ENCODE measurements at places on chromosomes 7 and 10.

DNA sequence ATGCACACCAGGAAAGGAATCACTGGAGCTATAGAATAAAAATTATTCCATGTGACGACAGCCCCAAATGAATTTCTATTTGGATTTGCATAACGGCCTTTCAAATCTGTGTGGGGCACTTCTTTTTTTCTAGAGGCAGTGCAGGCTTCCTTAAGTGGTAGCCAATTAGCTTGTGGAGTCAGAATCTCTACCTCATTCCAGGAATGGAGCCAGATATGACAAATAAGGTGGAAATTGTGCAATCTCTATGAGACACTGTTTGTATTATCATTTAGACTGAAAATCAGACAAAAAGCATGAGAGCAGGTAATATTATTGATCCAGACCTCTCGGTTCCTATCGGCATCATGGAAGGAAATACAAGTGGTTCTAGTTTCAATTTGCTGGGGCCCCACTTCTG, 78.7 kb downstream of the BEND7 start:
- no peak for DNase-seq

GRCh38 chr10:120583424-120584108, 126.5 kb downstream of the PLPP4 start:
- DNase-seq, result no peak

DNA sequence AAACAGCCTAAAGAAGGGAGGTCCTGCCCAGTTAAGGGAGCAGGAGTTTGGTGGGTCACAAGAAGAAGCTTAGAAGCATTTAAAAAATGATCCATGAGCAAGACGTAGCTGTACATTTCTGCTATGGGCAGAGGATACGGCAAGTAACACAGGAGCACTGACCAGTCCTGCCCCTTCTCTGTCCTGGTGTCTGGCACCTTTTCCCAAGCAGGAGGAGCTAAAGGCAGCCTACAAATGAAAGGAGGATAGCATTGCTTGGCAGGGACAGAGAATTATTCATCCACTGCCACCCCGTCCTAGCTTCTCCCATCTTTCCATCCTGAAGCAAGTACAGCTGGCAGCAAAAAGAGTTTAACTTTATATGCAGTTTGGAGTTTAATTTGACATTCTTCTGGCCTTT, 1077.6 kb downstream of the TYW1 start:
- DNase-seq, result no peak

GRCh38 chr10:31374146-31374696, 55.2 kb downstream of the ZEB1 start:
- DNase-seq, result no peak

- no peak for DNase-seq
These were observed 9.1 kb downstream of the UNCX start for GRCh38 chr7:1241603-1242255.

DNA sequence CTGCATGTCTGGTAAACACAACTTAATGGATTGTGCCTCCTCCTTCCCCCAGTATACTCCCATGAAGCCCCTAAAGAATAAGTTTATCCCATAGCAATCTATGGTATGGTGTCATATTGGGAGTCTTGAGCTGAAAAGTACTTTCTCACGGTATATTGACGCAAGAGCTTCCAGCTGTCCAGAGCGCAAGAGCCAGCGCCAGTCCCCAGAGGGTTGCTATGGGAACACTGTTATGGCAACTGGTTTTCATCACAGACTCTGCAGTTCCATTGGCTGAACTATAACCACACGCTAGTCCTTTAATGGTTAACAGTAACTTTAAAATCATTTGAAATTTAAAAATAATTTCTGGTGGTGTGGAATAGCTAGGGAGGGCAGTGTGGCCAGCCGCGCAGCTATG, 46.9 kb downstream of the PRPF18 start:
- no peak for DNase-seq

DNA sequence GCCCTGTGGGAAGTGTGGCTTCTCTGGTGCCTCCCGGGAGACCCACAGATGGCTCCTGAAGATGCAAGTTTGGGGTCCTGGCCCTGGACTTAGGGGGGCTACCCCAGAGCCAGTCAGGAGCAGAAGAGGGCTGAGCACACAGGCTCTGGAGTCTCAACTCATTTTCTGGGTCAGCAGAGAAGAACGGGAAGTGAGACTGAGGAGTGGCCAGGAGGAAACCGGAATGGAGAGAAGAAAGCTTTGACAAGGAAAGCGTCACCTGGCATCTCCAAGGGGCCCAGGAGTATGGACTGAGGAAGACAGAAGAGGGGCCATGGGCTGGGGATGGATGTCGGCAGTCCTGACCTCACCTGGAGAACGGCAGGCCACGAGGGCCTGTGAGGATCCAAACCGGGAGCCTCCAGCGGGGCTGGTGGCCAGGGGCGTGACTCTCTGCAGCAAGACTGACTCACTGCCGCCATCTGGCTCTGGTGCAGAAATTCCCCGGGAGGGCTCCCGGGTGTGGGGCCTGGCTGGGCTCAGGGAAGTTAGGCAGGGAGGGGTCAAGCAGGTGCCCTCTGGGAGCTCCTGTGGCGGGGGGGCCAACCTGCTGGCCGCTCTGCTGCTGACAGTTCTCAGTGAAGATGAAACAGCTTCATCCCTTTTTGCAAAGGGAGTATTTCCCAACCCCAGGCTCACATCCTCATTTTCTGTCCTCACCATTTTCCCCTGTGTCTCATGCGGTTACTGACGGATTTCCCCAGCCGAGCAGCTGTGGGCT, 23.6 kb downstream of the DAGLB start:
- no peak for DNase-seq

DNA sequence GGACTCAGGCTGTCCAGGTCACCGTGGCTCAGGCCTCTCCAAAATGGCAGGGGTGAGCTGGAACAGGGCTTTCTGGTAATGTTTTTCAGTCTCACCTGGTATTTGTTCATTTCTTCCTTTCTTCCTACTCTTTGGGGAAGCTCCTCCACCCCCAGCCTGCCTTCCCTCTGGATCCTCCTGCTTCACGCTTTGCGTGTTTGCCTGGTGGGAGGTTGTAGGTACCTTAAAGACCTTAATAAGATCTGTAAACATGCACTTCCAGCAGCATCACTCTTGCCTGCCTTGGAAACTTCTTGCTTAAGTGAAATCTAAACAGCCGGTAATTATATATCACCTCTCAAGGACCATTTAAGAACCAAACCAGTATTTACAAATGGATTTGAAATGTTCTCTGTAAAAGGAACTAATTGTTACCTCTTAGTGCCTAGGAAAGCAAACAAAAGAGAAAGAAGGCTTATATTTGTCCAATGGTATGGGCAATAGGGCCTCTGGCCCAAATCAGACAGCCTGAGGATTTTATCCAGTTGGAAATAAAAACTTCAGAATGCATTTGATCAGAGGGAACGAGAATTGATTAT, 339.9 kb downstream of the CCSER2 start:
- no peak for DNase-seq

DNA sequence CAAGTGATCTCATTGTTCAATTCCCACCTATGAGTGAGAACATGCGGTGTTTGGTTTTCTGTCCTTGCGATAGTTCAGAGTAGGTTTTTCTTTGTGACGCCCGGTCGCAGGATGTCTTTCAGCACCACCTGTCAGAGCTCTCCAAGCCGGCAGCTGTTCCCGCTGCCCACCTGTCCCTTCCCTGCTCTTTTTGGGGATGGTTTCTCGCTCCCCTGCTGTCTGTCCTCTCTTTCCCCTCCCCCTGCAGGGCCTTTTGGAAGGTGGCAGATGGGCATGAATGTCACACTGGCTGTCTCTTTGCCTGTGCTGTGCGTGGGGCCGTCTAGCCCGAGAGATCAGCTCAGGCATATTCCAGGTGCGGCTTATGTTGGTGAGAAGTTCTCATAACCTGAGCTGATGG, 137.0 kb downstream of the GRK5 start:
- DNase-seq, result no peak

DNA sequence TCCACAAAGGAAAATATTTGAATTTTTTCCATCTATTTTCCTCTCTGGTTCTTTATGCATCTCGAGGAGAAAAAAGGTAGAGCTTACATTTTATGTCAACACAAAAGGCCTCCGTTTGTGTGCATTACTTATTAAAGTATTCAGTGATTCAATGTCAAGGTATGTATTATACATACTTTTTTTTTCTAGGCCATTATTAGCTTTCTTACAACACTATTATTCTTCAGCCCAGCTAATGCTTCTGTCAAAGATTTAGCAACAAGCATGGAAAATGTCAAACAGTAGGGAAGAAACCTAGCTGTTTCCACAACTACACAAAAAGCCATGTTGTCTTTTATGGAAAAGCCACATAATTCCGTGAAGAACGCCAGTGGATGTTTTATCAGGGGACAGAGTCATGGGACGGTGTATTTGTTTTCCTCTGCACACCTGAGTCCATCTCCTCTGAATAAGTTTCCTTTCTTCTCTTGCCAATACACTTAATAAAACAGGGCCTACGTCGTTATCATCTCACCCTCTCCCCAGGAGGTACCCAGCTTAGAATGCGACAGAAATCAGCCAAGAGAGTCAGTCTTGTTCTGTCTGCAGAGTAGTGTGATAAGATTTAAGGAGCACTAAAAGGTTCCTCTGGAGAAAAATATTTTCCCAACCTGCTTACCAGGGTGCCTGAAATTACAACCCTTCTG, 209.7 kb upstream of the AUTS2 start:
- no peak for DNase-seq

Data from progenitor cell of endocrine pancreas (in vitro differentiated cells).